ENCODE measurements at places on chromosomes 5 and 9.

GRCh38 chr5:74586856-74587255 is 53.7 kb downstream of the ENC1 start:
- no peak for DNase-seq

DNA sequence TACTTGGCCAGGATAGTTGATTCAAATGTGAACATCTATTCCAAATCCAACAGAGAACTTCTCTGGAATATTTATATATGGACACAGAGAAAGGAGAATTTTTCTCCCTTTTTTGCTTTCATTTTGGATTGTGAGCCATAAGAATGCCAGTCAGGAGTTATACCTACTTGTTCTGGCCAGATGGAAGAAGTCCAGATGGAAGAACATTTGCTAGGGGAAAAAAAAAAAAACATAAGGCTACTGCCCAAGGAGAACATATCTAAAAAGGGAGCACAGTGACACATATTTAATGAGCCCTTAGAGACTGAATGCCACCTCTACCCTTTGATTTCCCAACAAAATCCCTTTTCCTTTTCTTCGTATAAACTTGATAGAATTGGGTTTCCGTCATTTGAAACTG is 61.7 kb upstream of the PPP2R2B start:
- DNase-seq = no peak

DNA sequence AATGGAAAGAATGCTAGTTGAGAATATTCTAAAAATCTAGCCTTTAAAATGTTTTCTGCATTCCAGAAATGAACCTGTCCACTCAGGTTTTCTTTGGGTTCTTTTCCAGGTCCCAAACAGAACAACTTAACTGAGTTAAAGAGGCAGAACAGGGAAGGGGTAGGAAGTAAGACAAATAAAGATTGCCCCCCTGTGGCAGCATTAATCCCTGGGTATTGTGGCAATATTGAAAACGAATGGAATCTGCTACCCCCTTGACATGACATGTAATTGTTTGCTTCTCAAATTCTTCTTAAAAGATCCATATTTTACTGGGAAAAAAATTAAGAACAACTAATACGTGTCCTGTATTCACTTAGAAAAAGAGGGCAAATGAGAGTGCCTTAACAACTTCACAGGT is 9.3 kb upstream of the RBM22 start:
- DNase-seq = no peak

DNA sequence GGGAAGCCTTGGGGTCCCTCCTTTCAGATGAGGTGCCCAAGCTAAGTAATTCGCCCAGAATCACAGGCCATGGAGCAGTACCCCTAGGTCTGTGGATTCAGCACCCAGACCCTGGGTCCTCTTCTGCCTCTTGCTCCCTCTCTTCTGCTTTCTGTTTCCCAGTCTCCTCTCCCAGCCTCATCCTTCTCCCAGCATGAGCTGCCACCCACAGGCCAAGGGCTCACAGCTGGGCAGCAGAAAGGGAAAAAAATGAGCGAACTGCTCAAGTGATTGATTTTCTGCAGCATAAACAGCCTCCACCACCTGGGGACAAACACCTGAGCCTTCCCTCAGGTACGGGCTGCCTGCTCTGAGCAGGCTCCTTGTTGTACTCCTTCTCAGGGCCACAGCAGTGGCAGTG is 113.9 kb upstream of the SAP30L start:
- no peak for DNase-seq

DNA sequence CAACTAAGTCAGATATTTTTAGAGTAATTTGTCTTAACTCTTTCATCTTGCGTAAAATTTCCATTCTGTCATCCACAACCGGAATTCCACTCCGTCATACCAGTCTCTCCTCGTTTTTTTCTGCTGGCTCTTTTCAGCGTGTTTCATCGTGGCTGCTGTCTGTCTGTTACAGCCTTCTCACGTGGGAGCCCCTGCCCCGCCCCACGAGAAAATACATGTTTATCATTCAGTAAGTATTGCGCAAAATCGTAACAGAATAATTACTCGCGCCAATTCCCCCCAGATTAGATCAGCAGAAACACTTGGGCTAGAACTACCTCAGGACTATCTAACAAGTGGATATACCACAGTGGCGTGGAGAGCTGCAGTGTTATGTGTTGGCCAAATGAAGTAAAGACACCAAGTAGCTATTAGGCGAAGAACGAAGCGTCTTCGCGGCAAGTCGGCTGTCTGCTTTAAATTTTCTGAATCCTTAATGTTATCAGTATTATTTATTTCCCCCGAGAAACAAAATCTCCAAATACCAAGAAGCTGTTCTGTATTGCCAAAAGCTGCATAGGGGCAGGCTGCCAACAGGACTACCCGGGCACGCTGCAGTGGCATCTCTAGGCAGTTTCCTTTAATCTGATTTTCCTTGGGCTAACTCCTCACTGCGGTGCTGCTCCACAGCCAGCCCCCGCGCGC is 566 bp upstream of the FOCAD start:
- DNase-seq = peak; percentile 43

DNA sequence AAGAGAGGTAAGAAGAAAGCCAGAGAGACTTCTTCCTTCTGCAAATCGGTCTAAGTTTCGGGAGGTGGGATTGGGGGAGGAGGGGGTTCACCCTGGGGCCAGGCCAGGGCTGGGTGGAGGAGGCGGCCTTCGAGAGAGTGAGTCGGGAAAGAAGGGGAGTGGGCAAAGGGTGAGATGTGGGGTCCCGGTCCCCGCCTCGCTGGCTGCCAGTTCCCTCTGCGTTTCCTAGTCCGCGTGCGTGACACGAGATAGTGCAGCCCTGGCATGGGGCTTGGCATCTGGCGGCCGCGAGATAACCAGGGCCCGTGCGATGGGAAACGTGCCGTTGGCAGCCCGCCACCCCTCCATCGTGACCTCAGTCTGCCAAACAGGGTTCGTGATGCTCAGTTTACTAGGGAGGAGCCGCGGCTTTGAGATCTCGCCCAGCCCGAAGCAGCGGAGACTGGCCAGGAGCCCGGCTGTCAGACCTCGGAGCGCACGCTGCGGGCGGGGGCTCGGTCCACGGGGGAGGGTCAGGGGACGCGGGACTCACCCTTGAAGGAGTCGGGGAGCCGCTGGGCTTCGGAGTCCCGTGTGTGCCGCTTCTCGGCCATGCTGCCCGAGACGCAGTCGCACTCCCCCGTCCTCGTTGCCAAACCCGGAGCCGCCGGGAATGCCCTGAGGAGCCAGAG is at the start of gene STOM:
Gene STOM (minus strand): TSS at position 656 of the 671 bp plus-strand sequence. CDS start 63 bp downstream, at position 593.
- peak; percentile 59 for DNase-seq

GRCh38 chr5:132470010-132470392 is 20.6 kb downstream of the IRF1 start:
- DNase-seq = no peak

- DNase-seq = no peak
These were observed 517 bp downstream of the ALDH1A1 start for GRCh38 chr9:72952381-72952690.

DNA sequence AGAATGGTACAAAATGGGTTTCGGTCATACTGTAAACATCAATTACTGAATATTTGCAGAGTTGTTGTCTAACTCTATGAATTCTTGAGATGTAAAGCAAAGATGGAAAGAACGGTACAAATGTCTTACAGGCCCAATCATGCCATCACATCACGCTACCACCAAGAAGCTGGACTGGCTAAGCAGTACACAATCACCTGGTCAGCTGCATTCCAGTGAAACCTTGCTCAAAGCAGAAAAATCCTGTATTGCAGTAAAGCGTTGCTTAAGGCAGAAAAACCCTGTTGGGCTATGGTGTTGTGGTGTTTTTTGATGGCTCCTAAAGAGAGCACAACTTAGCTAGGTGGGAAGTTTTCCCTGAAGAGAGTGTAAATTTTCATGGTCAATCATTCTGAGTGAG is 112.6 kb upstream of the RASA1 start:
- no peak for DNase-seq

GRCh38 chr5:76401801-76402250 is 1.3 kb upstream of the IQGAP2 start:
- peak; percentile 25 for DNase-seq

GRCh38 chr9:130111786-130112537 is 58.3 kb downstream of the GPR107 start:
- no peak for DNase-seq

DNA sequence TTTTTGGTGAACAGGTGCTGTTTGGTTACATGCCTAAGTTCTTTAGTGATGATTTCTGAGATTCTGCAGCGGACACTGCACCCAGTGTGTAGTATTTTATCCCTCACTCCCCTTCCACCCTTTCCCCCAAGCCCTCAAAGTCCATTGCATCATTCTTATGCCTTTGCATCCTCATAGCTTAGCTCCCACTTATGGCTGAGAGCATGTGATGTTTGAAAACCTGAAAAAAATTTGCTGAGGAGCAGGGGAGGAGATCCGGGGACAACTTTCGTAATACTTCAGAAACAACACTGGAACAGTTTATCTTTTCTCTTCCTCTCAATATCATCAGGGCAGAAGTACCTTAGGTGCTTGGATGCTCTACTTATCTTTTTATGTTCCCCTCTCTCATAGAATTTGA is 226.4 kb downstream of the ADAMTS6 start:
- no peak for DNase-seq

DNA sequence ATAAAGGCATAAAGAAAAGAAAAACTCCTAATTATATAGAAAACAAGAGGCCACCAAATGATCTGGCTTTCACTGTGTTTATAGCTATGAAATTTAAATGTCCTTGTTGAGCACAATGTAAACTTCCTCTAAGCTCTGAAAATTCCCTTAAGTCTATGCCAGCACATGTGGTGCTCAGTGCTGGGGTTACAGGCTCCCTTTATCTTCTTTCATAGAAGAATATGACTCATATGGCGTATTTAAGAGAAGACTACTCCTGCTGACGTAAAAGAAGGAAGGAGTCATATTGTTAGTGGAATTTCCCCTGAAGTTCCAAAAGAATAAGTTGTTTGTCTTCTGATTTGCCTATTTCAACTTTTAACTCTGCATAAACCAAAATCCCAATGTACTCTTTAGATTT is 30.4 kb downstream of the RNF145 start:
- DNase-seq = no peak

DNA sequence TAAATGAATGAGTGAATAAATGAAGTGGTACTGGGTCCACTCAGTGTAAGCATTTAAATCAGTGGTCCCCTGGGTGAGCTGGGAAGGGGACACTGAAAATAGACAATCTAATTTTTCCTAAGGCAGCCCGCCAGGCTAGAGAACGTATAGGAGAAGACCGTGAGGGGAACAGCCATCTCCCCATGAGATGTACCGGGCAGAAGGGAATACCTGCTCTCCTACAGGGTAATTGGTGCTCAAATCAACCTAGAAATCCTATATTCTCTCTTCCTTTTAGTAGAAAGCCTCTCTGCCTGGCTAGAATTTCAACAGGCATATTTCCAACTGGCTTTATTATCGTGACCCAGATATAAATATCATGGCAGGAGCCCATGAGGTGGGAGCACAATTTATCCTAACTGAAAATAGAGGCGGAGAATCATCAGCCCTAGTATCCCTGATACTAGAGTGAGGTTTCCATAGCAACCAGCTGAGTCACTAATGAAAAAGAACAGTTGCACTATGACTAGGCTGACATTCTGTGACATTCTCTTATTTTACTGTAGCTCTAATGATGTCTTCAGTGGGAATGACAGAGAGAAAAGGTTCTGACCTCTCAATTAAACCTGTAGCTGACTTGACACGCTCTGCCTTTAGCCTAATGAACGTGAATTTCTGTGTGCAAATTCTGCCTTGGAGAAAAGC is 96.5 kb upstream of the CAST start:
- DNase-seq = no peak

DNA sequence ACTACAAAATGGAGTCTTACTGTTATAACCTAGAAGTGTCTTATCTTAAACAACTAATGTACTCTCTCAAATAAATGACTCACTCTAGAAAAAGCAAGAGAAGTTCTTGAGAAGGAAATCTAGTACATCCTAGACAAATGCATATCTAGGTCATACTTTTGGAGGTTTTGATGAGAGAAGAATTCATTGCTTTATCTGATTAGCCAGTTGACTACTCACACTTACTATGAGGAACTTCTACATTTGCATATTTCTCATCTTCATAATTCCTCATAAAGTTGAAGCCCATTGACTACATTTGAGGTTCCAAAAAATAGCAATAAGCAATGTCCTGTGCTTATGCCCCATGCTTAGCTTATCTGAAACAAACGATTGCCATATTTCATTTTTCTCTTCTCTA is 2.8 kb downstream of the JAKMIP2 start:
- no peak for DNase-seq

DNA sequence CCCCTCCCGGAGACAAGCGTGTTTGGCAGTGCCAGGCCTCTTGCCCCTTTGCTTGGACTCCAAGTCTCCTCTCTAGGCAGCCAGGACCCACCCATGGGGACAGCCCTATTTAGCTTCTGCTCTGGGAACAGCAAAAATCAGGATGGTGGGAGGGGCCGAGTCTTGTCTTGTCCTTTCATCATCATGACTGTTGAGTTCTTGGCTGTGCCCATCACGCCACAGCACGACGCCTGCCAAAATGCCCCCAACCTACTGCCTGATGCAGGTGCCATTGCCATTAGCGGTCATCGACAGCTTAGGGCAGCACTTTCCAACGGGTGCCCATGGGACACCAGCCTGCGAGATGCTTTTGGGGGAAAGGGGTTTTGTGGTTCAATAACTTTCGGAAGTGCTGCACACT is 18.9 kb downstream of the PLPP7 start:
- DNase-seq = no peak

DNA sequence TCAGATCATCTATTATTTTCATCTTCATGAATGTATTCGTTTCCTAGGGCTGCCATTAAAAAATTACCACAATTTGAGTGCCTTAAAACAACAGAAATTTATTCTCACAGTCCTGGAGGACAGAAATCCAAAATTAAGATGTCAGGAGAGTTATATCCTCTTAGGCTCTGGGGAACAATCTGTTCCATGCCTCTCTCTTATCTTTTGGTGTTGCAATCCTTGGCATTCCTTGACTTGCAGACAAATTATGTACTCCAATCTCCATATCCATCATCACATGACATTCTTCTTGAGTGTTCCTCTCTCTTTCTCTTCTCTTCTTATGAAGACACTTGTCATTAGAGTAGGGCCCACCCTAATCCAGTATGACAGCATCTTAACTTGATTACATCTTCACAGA is 339.4 kb downstream of the EFNA5 start:
- no peak for DNase-seq

GRCh38 chr5:122707796-122708195 is 67.1 kb upstream of the SNX2 start:
- DNase-seq = no peak

DNA sequence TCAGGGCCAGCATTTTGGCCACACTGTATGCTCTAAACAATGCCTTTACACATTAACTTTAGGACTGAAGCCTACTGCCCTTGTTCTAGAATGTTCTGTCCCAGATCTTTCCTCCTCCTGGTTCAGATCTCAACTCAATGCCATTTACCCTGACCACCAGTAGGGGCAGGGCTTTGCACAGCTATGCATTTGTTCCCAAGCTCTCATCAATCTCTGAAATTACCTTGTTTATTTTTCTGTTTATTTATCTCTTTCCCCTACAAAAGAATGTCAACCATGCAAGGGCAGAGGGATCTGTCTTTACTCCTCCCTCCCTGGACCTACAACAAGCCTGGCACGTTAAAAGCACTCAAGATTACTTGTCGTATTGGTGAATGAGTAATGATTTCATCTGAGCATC is 612.9 kb downstream of the BNC2 start:
- DNase-seq = no peak

- DNase-seq = no peak
These were observed 12.3 kb upstream of the STING1 start for GRCh38 chr5:139494832-139495231.

- DNase-seq = no peak
These were observed 33.0 kb upstream of the SLC25A51 start for GRCh38 chr9:37936965-37937364.

- DNase-seq = no peak
These were observed 138.2 kb upstream of the ARRDC3 start for GRCh38 chr5:91521334-91521733.

- DNase-seq = no peak
These were observed 23.3 kb upstream of the KIF12 start for GRCh38 chr9:114122136-114123027.

- no peak for DNase-seq
These were observed 70.3 kb downstream of the ENC1 start for GRCh38 chr5:74570250-74570649.

Data from activated CD4-positive, alpha-beta T cell treated with anti-CD3 and anti-CD28 coated beads, Interleukin-2, amount 50 U/mL, for 1 hour (primary cell).